ENCODE measurements at places on chromosomes 16 and 17.

DNA sequence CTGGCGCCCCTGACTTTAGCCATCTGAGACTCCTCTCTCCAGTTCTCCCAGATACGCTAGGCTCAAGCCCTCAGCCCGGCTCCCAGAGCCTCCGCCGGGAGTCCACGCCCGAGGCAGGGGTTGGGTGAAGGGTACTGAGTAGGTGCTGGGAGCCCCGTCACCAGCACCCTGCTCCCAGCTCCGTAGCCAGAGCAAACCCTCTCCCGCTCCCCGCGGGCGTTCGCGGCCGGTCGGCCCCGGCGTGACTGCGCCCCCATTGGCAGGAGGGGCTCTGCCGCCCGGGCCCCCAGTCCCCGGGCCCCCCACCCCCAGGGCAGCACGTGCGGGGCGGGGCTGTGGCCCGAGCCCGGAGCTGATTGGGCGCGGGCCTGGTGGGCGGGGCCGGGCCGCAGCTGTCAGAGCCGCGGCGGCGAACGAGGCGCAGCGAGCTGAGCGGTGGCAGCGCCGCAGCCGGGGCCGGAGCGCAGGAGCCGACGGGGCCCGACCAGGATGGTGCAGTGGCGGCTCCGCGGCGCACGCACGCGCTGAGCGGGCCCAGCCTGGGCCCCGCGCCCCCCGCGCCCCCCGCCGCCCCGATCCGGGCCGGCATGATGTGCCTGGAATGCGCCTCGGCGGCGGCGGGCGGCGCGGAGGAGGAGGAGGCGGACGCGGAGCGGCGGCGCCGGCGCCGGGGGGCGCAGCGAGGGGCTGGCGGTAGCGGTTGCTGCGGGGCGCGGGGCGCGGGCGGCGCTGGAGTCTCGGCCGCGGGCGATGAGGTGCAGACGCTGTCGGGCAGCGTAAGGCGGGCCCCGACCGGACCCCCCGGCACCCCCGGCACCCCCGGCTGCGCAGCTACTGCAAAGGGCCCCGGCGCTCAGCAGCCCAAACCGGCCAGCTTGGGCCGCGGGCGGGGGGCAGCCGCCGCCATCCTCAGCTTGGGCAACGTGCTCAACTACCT is at the start of gene SPNS2:
Gene SPNS2 (plus strand): TSS at position 421 of the 937 bp plus-strand sequence. CDS start 167 bp downstream, at position 588.
- no peak for DNase-seq

DNA sequence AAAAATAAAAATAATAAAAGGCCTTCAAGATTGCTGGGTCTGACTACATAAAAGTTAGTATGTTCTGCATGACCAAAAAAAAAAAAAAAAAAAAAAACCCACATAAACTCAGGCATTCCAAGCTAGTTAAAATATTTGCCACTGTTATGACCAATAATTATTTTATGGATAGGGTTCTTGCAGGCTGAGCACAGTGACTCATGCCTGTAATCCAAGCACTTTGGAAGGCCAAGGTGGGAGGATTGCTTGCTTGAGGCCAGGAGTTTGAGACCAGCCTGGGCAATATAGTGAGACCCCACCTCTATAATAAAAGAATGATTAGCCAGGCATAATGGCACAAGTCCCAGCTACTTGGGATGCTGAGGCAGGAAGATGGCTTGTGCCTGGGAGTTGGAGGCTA is 8.1 kb downstream of the SCNN1B start:
- no peak for DNase-seq

DNA sequence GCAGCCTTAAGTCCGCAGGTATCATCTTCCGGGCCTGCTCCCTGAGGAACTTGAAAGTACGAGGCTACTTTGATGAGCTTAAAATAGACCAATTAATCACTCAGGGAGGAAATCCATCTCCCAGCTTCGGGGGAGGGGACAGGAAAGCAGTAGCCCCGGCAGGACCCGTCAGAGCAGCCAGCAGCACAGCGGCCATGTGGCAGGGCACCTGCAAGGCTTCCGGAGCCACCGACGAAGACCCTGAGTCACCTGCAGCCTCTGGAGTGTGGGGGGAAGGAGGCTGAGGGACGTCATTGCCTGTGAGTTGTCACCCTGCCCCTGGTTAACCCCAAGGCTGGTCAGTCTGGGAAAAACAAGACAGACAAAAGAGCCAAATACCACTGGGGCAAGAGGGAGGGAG is 4.4 kb upstream of the CYB561 start:
- no peak for DNase-seq

DNA sequence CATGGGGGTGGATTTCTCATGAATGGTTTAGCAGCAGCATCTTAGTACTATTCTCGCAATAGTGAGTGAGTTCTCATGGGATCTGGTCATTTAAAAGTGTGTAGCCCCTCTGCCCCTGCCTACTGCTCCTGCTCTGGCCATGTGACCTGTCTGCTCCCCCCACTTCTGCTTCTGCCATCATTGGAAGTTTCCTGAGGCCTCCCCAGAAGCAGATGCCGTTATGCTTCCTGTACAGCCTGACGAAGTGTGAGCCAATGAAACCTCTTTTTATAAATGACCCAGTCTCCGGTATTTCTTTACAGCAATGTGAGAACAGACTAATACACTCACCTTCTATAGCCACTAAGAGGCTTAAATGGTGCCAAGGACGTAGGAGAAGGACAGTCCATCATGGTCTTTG is 51.5 kb downstream of the NOL11 start:
- no peak for DNase-seq

GRCh38 chr16:73202161-73202729 is 154.3 kb upstream of the ZFHX3 start:
- DNase-seq, result no peak

DNA sequence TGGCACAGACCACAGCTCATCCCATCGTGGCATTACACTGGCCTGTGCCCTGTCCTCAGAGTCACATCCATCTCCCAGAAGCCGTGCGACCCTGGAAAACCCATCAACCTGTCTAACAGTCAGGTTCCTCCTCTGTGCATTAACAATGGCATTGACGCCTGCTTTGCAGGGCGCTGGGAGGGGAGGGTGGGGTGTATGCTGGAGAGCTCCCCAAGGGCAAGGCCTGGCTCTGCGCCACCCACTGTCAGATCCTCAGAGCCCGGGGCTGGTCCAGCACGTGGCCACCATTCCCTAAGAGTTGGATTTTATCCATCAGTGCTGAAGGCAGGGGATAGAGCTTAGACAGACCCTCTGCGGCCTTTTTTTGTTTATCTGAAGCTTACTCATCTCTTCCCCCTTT is 28.7 kb downstream of the NOS2 start:
- no peak for DNase-seq

DNA sequence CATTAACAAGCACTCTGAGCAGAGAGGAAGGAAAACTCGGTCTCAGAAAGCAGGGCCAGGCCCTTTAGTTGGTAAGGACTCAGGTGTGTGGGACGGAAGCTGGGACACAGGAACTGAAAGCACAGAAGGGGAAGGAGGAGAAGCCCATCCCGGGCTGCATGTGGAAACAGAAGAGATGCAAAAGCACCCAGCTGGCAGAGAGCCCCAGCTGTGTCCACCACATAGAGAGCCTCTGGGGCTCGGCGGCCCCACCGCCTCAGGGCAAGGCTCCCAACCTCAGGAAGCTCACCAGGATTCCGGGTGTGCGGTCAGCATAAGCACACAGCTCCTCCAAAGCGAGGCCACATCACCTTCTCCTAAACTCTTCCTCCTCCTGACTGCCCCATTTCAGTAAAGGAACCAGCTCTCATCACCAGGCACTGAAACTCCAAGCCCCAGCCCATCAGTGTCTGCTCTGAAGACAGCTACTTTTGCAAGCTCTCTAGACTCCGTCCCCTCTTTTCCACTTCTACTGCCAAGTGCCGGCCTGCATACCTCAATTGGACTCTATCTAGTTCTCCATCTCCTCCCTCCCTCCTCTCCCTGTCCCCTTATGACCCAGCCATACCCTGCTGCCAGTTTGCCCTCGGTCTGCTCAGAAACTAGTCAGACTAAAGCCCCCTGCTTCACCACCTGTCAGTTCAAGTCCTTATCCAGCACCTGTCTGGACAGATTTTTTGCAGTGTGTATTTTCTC is 6.0 kb downstream of the ST3GAL2 start:
- DNase-seq, result peak; percentile 53

DNA sequence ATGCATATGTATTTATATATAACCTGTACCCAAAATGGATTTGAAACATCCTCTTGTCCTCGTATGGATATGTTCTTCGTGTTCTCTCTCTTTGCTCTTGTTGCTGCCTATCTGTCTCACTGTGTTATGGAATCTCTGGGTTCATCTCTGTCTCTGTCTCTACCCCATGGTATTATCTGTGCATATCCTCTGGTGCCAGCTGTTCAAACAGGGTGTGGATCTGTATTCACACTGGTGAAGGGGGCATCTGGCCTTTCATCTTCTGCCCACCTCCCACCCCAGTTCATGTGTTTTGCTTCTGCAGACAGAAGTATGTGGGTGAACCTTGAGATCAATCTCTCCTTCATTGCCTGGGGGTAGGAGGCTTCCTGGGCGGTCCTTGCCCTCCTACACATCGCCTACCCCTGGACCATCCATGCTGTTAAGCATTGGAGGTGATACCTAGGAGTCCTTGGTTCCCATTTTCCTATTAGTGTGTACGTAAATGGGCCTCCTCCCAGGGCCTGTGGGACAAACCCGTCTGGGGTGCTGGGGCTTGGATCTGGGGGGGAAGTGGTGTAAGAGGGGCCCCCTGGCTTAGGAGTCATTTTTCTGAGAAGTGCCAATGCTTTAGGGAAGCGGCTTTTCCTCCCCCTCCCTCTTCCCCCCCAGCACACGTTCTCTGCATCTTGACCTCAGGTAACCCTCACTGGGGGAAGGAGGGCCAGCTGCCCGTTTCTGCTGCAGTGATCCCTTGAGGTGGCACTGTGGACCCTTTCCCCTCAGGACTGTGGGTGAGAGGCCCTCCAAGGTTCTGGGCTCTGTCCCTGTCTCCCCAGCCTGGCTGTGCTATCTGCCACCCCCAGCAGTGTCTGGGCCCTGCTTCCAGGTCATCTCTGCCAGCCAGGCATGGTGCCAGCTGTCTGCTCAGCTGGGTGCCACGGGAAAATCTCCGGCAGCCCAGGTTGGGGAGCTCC is 21.1 kb downstream of the RARA start:
- peak; percentile 79 for DNase-seq

- DNase-seq, result no peak
Observed at GRCh38 chr17:2051933-2052559, 2.9 kb upstream of the HIC1 start.

GRCh38 chr17:47717261-47717697 is 15.8 kb upstream of the TBX21 start:
- no peak for DNase-seq

- no peak for DNase-seq
Observed at GRCh38 chr17:17681744-17682292, 560 bp downstream of the RAI1 start.

DNA sequence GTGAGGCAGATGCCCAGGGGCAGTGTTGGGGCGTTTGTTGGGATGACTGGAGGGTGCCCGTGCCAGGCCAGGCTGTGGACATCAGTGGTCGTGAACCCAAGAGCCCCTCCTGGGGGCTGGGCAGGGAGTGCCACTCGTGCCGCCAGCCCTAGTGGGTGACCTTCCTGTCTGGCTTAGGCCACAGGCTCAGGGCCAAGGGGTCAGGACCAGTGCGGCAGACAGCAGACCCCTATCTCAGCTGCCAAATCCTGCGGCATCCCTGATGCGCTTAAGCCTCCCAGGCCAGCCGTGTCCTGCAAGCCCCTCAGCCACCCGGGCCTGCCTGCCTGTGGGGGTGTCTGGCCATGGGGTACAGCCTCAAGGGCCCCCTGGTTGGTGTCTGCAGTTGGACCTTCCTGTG is 14.7 kb downstream of the PRSS27 start:
- no peak for DNase-seq

GRCh38 chr17:9432134-9432885 is 143.3 kb downstream of the STX8 start:
- no peak for DNase-seq

- no peak for DNase-seq
Observed at GRCh38 chr17:1221209-1221608, 41.4 kb upstream of the ABR start.

DNA sequence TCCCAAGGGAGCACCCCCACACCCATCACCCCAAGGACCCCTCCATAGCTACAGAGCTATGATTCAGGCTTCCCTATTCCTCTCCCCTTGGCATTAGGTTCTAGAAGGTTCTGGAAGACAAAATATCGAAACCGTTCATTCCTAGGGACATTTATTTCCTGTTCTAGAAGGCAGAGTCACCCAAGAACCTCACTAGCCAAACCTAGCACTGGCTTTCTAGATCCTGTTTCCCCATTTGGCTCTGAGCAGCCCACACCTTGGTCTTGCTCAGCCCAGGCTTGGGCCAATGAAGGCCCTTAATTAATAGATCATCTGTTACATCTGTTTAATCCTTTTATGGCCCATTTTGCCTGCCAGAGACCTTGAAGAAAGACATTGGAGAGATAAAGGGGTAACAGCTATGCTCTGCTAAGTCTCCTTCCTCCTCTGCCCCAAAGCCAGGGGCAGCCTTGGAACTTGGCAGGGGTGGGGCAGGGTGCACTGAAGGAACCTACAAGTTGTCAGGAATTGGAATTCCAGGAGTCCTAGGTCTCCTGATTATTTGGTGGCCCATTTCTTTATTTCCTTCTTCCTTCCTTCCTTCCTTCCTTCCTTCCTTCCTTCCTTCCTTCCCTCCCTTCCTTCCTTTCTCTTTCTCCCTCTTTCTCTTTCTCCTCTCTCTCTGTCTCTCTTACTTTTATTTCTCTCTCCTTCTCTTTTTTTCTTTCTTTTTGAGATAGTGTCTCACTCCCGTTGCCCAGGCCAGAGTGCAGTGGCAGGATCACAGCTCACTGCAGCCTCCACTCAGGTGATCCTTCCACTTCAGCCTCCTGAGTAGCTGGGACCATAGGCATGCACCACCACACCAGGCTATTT is 8.7 kb upstream of the FZD2 start:
- no peak for DNase-seq

GRCh38 chr17:63573634-63574033 is 23.4 kb downstream of the DCAF7 start:
- no peak for DNase-seq

- no peak for DNase-seq
Observed at GRCh38 chr16:85158743-85159178, 46.5 kb upstream of the CIBAR2 start.

DNA sequence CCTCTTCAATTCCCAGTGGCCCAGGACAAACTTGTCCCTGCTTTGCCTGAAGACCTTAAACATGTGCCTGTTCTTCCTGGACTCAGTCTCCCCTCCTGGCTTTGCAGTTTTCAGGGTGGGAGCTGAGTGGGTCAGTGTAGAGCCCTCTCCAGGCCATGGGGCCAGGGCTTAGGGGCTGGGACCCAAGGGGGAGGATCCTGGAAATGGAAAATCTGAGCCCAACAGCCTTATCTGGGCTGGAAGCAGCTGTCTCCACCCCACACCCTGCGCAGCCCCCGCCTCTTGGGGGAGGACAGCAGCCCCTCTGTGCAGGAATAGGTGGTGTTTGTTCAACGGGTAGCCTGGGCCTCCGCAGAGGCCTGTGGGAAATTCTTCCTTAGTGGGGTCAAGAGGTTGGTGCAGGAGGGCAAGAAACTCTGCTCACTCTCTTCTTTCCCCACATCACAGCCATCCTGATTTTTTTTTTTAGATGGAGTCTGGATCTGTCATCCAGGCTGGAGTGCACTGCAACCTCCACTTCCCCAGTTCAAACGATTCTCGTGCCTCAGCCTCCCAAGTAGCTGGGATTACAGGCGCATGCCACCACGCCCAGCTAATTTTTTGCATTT is 6.8 kb upstream of the SMTNL2 start:
- DNase-seq, result no peak

GRCh38 chr17:28741358-28742349 is 2.2 kb upstream of the TRAF4 start:
- no peak for DNase-seq

GRCh38 chr16:56793492-56793891 is 63.6 kb downstream of the NUP93 start:
- DNase-seq, result no peak
